ENCODE measurements at places on chromosomes 12 and 14.

DNA sequence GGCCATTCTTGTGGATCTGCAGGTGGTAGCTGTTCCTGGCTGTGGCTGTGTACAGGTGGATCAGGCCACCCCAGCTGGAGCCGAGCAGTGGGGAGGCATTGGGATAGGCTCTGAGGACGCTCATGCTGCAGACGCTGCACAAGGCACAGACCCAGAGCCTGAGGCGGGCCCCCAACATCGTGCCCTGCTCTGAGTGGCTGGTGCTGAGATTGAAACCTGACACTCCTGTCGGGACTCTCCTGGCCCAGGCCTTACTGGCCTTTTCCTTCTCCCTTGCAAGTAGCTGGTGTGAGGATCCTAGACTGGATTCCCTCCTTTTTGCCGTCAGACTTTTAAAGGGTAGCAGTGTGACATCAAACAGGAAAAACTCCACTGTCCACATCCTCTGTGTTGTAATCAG lies at the start of gene FGF23:
TSS of gene FGF23 (minus strand) at position 308 of the 400 bp plus-strand sequence. CDS start at position 178, 130 bp downstream.
- no peak for DNase-seq

- DNase-seq = no peak
Measured at GRCh38 chr12:80966001-80966400, 28.3 kb upstream of the LIN7A start.

GRCh38 chr12:68157380-68157779 lies 2.2 kb downstream of the IFNG start:
- no peak for DNase-seq

DNA sequence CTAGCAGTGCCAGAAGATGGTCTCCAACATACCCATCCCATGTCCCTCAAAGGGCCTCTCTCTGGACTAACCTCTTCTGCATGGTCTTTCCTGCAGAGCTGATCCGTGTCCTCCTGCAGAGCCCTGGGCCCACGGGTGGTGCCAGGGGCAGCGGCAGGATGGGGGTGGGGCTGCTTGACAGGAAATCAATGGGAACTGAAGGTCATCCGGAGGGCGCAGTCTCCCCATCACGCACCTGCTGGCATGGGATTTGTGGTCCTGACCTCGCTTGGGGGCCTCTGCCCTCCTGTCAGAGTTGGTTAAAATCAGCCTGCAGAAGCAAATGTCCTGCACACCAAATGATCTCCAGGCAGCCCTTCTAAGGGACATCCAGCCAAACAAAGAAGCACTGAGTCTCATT lies 110.2 kb downstream of the DPF3 start:
- DNase-seq = no peak

- no peak for DNase-seq
Measured at GRCh38 chr12:46494424-46494823, 121.9 kb upstream of the SLC38A2 start.

DNA sequence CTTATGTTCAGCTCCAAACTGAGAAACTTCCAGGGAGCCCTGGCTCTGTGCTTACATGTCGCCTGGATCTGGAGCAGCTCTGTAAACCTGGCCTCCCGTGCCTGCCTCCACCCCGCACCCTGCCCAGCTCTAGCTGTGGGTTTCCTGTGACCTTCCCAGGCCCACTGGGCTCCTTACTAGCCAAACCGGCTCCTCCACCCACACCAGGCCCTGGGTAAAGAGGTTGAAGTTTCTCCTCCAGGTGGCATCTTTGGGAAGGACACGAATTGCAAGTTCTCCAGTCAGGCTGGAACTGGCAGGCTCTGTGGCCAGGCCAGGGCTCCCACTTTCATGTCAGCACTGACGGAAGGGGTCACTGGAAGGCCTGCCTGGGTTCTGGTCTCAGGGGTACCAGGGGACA lies 60.9 kb upstream of the ZFP36L1 start:
- no peak for DNase-seq

All from CD4-positive, alpha-beta T cell treated with Interferon gamma for 1 hour (primary cell).